ENCODE measurements at places on chromosomes 7 and 10.
A peak's percentile ranks its signal among the peaks of the same experiment; 100 is the strongest.

DNA sequence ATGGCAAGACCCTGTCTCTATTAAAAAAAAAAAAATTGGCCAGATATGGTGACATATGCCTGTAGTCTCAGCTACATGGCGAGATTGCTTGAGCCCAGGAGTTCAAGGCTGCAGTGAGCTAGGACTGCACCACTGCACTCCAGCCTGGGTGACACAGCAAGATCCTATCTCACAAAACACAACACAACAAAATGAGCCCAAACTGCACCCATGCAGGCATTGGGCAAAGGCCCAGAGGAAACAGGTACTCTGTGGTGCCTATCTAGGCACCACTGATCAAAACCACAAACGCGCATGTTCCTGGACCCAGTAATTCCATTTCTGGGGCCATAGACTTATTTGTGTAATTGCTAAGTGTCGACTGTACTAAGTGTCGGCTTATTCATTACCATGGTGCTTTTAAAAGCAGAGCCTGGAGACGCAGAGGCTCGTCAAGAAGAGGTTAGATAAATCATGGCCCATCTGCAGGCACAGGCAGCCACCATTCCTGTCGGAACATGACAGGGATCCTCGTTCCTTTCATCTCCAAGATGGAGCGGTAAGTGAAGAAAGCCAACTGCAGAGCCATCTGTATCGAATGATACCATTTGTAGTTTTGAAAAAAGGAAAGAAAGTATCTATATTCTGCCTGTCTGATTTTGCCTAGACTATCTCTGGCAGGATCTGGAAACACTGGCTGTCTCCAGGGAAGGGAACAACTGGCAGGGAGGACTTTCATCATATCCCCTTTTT lies 160.4 kb upstream of the RHEB start:
- DNase-seq = no peak

- DNase-seq = peak; percentile 48
These were observed 59.7 kb downstream of the ZNF467 start for GRCh38 chr7:149713731-149714068.

GRCh38 chr10:49347827-49348226 lies 48.1 kb downstream of the DRGX start:
- no peak for DNase-seq

- DNase-seq = no peak
These were observed 659.7 kb upstream of the IGFBP3 start for GRCh38 chr7:46580766-46581165.

DNA sequence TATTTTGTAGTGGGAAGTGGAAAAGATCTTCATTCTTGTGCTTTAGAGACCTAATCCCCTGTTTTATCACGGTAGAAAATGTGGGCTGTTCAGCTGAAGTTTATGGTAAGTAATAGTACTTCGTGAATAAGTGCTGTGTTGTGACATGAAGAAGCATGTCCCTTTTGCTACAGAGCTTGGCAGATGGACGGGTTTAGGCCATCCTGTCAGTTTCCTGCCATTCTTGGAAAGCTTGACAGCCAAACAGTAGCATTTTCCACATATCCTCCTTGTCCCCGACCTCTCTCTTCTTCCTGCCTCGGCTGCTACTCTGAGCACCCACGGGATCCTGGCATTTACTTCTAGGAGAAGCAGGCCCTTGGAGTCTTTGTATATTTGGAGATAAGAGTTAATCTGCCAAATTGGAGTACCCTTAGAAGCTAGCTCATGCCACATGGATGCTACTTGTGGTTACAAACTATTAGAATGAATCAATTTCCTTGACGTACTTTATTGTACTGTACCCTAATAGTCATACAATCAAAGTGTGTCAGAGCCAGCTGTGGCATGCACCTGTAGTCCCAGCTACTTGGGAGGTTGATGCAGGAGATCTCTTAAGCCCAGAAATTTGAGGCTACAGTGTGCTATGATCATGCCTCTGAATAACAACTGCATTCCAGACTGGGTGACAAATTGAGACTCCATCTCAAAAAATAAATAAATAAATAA lies 39.2 kb downstream of the PNLIPRP3 start:
- DNase-seq = no peak

DNA sequence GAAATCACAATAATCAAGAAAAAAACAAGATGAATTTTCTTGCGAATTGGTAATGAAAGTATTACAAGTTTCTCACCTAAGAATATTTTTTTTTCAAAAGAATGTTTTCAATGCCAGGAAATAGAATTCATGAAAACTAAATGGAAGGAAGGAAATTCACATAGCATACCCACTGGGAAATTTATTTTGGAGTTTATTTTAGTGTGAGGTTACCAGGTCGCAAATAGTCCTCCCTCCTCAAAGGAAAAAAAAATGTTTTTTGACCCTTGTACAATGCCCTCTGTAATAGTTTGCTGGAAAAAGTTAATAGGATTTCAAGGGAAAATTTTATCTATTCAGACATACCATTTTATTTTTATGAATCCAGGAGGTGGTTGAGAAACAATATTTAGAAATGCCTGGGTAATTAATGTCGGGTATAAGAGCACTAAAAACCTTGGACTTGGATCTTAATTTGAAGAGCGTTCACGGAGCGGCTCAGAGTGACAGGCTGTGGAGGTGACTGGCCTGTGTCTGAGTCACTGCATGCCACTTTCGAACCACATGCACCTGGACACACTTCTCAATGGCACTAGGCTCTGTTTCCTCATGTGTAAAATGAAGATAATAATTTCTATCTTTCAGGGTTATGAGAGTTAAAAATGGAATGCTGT lies 28.2 kb downstream of the CUBN start:
- no peak for DNase-seq

- peak; percentile 30 for DNase-seq
These were observed 58.2 kb upstream of the CAMK2B start for GRCh38 chr7:44383566-44383965.

GRCh38 chr7:77985232-77985973 lies 186.8 kb downstream of the PHTF2 start:
- DNase-seq = no peak

GRCh38 chr10:117543225-117544003 lies 868 bp downstream of the EMX2 start:
- peak; percentile 85 for DNase-seq

DNA sequence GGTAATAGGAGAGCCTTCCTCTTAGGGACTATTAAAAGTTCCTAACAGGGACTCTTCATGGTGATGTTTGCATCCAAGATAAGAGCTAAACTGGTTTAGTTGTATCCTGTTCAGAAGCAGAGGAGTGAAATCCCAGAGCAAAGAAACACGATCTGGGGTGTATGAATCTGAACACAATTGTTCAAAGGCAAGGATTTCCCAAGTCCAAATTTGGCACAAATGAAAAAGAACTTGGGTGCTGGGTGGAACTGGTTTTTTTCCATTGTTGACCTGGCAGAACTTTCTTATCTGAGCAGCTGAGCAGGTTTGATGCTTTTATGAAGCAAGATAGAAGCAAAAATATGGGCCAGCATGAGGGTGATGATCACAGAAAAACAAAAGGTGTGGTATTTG lies 6.0 kb downstream of the AGFG2 start:
- DNase-seq = no peak

DNA sequence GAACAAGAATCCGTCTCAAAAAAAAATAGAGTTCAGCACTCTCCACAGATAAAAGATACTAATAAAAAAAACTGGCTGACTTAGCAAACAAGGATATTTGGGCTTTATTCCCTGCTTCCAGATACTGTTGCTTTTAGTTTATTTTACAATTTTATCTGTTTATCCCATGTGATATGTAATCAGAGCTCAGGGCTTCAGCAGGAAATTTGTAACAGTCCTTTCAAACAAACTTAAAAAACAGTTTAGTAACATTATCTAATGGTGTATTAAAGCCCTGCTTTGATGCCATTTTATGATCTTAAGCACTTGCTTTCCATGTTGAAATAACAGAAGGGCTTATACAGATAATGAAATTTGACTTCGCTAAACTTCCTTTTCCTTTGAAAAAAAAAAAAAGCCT lies 28.1 kb downstream of the DCLRE1A start:
- no peak for DNase-seq

DNA sequence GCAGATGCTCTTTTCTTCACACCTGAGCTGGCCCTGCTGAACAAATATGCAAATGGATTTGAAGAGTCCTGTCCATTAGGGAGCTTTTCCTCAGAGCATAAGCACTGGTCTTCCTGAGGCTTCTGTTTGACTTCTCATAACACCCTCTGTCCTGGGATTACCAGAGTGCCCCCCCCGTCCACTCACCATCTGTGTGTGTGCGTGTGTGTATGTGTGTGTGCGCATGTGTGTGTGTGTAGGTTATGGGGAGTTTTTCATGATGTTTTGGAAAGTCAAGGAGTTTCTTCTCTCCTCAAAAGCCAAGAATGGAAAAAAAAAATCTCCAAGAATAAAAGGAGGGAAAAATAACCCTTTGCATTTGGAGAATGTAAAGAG lies 57.7 kb upstream of the COMTD1 start:
- DNase-seq = no peak

DNA sequence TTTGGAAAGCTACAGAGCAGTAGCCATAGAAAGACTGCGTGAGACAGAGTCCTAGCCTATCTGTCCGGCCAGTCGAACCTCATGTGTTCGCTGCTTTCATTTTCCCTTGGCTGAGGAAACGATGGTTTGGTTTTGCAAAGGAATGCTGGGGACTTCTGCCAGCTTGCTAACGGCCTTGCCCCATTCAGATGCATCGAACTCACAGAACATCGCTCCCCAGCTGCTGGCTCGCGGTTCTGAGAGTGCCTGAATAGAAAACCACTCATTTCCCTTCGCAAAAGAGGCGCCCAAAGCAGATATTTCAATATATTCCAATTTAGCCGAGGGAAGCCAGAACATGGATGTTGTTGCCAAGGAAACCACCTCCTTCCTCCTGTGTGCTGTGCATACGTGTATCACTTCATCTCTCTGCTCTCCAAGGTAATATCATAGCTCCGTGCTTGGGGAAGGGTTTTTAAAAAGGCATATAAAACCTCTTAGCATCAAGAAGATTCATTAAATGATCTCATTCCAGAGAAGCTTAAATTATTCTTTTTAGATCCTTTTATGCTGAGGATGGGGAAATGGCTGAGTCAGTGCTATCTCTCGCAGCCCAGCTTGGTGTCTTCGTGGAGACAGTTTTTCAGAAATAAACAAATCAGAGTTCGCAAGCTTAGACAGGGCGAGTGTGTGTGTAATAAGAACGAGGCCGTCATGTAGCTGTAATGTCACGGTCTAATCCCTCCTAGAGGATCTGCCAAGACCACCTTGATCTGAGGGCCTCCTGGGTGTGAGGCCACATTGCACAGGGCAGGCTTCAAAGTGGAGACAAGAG lies 215.2 kb downstream of the RPS24 start:
- DNase-seq = no peak

DNA sequence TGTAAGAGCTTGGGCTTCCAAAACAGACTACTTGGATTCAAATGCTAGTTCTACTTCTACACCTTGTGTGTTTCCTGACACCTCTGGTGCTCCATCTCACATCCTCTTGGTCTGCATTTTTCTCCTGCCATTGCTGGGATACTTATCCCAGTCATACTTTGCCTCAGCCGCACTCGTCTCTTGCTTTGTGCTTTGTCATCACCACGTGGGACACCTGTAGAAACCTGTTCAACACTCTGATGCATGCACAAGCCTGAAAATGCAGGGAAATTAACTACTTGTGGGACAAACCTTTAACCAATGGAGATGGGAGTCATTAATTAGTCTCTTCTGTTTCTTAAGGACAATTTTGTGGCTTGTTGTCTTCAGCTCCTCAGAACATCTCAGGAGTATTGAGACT lies 94.2 kb upstream of the PHYHIPL start:
- DNase-seq = no peak

DNA sequence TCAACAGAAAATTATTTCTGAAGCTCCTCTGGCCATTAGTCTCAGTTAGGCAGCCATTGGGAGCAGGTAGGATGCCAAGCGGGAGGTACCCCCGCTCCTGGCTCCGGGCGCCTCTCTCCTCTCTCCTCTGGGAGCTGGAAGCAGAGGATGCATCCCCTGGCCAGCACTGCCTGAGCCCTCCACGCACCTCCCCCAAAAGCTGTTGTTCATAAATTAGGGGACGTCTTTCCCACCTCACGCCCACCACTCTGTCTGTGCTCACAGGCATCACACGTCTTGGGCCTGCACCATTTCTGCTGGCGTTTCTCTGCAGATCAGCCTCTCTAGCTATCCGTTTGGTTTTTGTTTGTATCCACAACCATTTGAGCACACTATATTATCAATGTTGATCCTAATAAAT lies 609.0 kb upstream of the FOXK1 start:
- DNase-seq = peak; percentile 27

DNA sequence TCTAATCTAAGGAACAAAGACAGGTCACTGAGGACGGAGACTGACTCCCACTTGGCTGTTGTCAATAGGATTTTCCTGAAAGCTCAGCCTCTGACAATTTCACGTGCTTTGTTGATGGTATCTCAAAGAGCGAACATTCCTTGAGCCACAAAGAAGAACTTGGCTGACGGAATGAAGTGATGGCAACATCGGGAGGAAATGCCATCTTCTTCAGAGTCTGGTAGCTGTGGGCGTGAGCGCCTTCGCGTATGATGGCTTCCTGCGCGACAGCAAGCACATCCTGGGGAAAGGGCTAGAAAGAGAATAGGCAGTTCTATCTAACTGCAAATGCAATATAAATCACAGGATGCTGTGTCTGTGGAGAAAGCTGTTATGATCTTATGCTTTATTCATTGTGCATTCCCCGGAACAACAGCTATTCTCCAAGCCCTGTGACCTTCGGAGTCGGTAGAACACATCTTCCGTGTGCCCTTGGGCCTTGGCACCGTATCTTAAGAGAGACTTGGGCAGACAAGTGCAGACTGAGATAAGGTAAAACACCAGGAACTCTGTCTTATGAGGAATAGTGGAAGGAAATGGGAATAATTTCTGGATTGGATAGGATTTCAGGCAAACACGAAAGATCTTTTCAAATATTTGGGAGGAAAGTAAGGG lies 19.6 kb upstream of the GTPBP4 start:
- no peak for DNase-seq

- DNase-seq = no peak
These were observed 181.8 kb upstream of the DGKB start for GRCh38 chr7:15084368-15084767.

- peak; percentile 66 for DNase-seq
These were observed 3.1 kb upstream of the ELFN1 start for GRCh38 chr7:1666823-1667565.

DNA sequence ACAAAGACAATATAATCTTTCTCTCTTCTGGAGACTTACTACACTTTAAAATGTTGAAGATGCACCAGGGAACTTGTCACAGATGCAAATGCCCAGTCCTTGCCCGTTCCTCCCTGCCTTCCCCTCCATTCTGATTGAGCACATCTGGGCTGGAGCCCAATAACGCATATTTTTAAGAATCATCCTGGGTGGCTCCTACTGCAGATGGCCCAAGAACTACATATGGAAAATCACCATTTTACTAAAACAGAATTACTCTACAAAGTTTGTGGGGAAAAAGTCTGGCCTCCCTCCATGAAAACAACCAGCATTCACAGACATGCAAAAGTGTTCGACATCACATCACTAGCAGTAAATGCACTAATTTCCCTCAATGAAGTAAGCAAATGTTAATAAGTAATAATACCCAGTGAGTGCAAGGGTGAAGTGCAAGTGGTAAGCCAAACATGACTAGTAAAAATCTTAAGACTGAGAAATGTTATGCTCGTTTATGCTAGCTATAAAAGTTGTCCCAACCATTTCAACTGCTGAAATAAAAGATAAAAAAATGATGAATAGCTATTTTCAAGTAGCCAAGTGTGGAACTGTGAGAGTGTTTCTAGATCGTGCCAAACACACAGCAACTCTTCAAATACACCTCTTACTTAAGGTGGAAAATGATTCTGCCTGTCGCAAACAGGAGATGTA lies 43.5 kb downstream of the TSPAN12 start:
- no peak for DNase-seq

GRCh38 chr10:127276794-127277462 lies 80.5 kb upstream of the INSYN2A start:
- DNase-seq = no peak

All from ecto neural progenitor cell (in vitro differentiated cells).